T-cell (primary cell): ENCODE measurements at places on chromosomes 6 and 20.

- DNase-seq, result no peak
Observed at GRCh38 chr6:135535989-135536414, 38.5 kb upstream of the AHI1 start.

DNA sequence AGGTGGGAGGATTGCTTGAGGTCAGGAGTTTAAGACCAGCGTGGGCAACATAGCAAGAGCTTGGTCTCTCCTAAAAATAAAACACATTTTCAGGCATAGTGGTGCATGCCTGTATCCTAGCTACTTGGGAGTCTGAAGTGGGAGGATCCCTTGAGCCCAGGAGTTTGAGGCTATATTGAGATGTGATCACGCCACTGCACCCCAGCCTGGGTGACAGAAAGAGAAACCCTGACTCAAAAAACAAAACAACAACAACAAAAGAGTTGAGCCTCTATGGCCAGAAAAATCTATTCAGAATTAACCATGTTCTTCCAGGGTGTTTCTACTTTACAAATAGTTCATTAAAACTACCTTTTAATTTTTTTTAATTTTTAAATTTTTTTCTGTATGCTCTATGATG is 60.6 kb downstream of the TIAM2 start:
- no peak for DNase-seq

DNA sequence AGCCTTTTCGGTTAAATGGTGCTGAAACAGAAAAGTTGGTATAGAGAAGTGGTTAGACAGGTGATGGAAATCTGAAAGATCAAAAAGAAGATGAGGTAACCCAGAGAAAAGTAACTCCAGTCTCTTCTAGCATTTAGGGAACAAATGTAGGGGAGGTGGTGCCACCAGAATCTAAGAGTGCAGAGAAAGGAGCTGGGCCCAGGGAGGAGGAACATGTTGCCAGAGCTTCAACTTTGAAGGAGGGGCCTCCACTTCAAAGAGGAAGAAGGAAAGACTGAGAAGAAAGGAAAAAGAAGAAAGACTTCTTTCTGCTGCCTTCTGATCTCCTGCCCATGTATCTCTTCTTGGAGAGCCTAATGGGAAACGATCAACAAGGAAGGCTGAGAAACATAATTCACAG is 23.5 kb upstream of the ATRN start:
- no peak for DNase-seq

- DNase-seq, result no peak
Observed at GRCh38 chr6:85798931-85799652, 156.4 kb upstream of the SYNCRIP start.

DNA sequence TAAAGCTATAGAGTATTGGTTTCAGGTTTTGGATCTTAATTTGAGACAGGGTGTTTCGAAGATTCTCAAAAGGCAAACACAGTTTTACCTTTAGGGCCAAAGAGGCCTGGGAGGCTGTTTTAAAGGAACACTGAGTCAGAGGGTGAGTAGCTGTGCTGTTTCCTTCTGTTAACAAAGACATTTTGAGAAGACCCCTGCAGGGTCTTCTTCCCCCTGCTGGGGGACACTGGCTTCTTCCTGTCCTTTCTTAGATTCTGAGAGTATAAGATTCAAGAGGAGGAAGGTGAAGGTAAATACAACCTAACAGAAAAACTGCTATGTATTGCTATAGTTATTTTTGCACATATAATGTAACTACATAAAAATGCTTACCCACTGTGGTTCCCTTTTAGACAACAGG is 19.0 kb downstream of the HS3ST5 start:
- no peak for DNase-seq

DNA sequence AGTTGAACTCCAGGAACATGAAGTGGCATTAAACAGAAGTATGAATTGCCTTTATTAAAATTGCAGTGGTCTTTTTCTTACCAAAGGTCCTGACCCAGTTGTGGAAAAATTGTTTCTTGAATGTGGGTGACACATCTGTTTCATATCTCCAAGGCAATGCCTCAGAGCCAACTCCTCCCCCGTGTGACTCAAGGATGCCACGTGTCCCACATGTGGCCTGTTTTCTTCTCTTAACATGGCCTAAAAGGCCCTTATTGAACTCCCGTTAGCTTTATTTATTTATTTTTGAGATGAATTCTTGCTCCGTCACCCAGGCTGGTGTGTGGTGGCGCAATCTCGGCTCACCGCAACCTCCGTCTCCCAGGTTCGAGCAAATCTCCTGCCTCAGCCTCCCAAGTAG is 128.4 kb upstream of the ESR1 start:
- DNase-seq, result no peak

- no peak for DNase-seq
Observed at GRCh38 chr6:154986787-154987235, 8.3 kb upstream of the TIAM2 start.

- DNase-seq, result no peak
Observed at GRCh38 chr6:116922853-116923548, 46.0 kb downstream of the RFX6 start.

GRCh38 chr6:14051355-14051754 is 66.2 kb upstream of the CD83 start:
- DNase-seq, result no peak

DNA sequence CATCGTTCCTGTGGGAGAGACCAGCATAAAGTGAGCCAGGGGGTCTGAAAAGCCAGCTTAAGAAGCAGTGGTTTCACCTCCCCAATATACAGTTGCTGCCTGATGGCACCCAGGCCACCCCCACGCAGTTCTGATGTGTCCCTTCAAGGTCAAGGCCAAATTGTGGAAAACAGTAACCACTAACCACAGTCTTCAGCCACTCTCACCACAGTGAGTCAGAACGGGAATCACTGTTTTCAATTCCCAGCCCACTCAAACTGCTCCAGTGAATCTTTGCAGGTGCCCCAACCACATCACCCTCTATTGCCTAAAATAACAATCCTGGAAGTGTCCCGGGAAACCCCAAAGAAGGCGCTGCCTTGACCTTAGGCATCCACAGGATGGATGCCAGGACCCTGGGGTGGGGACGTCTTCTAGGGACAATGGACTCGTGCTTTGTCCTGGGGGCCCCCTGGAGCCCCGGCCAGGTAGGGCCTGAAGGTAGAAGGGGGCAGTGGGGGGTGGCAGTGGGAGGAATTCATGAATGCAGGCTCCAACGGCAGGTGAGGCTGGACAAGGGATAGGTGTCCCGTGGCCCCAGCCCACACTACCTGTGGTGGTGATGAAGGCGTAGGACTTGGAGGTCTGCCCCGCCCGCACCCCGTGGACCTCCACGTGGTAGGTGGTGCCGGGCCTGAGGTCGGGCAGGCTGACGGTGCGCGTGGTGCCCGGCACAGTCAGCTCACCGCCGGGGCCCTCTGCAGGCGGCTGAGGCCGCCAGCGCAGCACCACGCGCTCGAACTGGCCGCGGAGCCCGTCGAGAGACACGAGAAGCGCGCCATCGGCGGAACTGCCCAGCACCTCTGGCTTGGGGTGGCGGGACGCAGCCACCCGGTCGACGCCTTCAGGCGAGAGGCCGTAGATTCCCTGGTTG is 22.2 kb downstream of the TNXB start:
- no peak for DNase-seq

DNA sequence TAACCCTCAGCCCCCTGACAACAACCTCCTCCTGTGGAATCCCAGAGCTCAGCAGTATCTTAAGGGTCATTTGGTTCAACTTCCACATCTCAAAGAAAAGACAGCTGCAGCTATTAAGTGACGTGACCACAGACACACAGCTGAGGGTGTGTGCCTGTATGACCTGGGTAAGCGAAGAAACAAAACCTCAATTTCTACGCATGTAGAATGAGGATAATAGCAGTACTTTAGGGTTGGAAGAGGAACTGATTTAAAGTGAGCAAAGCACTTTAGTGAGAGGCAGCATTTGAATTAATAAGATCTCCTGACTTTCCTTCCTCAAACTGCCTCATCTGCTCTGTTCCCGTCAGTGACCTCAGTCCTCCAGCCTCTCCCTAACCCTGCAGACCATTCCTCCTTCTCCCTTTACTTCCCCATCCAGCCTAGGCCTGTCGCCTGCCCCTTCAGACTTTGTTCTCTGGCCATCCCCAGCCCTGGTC is 6.8 kb upstream of the ARMC2 start:
- no peak for DNase-seq

GRCh38 chr6:52610745-52611355 is 34.0 kb upstream of the TRAM2 start:
- DNase-seq, result no peak

DNA sequence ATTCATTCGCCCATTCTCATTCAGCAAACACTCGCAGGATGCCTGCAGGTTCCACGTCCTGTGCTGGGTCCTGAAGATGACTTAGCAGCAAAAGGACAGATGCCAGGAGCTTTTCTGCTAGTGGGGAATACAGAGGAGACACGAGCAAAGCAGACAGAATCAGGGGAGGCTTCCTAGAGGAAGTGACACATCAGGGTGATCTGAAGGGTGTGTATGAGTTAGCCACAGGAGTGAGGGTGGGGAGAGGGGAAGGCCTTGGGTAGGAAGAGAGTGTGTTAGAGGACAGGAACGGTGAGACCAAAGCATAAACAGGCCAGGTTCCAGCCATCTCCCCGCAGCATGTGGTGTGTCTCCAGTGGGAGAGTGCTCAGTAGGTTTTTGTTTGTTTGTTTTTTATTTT is 73.4 kb upstream of the GTSF1L start:
- DNase-seq, result no peak

DNA sequence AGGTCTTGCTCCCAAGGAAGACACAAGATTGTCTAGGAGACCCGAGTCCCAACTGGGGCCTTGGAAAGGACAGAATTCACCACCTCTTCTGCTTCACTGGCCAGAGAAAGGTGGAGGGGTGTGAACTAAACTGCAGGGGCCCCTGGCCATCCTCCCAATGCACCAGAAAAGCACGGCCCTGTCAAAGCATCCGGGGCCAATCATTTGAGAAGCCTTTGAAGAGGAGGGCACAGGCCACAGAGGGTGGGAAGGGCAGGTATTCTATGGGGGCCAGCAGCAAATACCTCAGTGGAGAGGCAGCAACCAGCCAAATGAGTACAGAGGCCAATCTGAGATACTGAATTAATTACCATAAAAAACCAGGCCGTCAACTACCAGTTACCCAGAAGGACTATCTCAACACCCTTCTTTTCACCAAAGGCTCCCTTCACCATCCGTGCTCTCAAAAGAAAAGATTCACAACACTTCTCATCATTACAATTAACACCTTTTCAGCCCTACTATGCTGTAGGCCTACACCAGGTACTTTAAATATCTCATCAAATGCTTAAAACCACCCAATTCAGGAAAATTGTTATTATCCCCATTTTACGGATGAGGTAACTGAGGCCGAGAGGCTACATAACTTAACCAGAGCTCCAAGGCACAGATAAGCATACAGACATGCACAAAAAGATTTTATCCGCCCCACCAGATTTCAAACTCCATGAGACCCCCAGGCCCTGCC is 50.7 kb downstream of the TRERF1 start:
- no peak for DNase-seq
